ENCODE measurements at places on chromosomes 11 and 22.

- no peak for DNase-seq
These were observed 31.9 kb downstream of the RASSF10 start for GRCh38 chr11:13040969-13041561.

- no peak for DNase-seq
These were observed 440.4 kb upstream of the CADM1 start for GRCh38 chr11:115944596-115944995.

- DNase-seq, result no peak
These were observed 115.9 kb upstream of the GRK3 start for GRCh38 chr22:25448435-25449051.

- no peak for DNase-seq
These were observed 4.9 kb upstream of the CYTH4 start for GRCh38 chr22:37277384-37277783.

GRCh38 chr22:20741634-20742581, 32.0 kb upstream of the SERPIND1 start:
- DNase-seq, result peak; percentile 43

DNA sequence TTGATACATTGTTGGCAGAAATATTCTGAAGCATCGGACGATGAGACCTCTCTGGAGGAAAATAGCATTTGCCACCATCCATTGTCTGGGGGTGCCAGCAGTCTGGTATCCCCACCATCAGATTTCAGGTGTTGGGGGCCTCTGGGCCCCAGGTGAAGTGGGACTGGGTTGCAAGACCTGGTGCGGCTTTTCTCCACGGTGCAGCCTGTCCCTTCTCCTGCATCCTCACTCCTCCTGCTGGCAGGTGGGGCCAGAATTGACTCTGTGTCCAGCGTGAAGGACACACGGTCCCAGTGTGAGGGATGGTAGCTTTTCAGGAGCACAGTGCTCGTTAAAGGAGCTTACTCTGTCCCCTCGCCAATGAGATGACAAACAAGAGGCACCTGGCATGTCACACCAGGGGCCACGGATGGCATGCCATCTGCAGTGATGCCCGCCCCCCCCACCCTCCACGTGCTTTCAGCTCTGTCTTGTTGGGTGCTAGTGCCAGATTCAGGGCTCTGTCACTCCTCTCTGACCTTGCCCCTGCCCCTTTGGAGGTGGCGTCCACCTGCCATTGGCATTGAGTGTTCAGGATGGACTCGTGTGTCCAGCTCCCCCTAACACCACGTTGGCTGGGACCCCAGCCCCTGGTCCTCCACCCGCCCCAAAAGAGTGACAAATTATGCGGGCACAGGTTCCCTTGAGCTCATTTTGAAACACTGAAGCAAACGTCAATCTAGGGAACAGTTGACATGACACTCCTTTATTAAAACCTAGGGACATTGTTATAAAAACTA, 62.4 kb downstream of the PARVG start:
- no peak for DNase-seq

- no peak for DNase-seq
These were observed 25.1 kb downstream of the ARHGEF17 start for GRCh38 chr11:73333173-73333572.

Measured in activated CD8-positive, alpha-beta memory T cell treated with anti-CD3 and anti-CD28 coated beads, Interleukin-2, amount 50 U/mL, for 4 hours (primary cell).